ENCODE measurements at places on chromosomes 1 and 21.

DNA sequence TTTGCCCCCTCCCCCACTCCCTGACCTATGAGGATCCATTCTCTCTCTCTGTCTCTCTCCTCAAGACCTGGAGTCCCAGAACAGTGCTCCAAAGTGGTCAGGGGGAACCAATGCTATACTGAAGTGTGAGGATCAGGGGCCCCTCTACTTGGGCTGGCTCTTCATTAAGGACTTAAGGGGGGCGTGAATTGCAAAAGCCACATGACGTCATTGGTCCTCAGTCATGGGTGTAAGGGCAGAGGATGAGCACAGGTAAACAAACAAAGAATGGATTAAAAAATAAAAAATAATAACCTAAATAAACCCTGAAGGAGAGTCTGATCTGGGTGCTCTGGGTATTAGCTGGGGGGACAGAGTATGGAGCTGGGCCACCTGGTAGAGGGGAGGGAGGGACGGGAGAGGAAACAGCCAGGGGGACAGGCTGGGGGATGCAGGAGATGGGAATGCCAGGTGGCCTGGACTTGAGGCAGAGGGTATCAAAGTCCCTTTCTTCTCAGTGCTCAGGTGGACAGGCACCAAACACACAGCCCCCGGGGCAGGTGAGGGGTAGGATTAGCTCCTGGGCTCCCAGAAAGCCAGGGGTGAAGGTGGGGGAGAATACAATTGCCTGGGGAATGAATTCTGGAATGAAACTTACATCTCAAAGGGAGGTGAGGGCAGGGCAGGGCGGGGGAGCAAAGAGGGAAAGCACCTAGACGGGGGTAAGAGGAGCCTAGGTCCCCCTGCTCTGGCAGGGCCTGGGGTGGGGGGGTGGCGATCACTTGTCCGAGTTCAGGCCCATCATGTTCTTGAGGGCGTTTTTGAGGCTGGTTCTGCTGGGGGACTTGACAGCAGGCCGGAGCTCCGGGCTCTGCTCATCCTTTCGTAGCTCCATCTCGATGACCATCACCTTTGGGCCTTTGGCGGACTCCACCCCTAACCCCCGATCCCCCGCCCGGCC is 4.6 kb downstream of the MPZ start:
- DNase-seq: no peak

DNA sequence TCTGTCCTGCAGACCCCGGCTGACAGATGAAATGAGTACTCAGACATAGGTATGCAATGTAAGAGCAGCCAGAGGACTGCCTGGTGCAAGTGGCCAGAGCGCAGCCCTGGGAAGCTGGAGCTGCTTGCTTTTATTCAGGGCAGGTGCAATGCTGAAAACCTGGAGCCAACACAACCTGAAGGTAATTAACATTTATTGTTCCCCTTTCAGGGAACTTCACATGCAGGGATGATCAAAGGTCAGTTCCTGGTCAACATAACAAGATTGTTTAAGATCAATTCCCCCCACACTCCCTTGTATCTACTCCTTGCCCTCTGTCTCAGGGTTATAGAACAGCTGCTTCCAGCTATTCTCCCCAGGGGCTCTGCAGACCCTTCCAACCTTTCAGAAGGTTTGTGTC is 48.7 kb upstream of the PRELP start:
- DNase-seq: no peak

- peak; percentile 82 for DNase-seq
These were observed 66.6 kb downstream of the FAM163A start for GRCh38 chr1:179809506-179810366.

- no peak for DNase-seq
These were observed 375.7 kb upstream of the DAB1 start for GRCh38 chr1:57799490-57800115.

GRCh38 chr1:30930631-30931173 is 22.1 kb upstream of the SDC3 start:
- no peak for DNase-seq

GRCh38 chr1:153390938-153391710 is at the start of gene S100A8:
Gene S100A8 (minus strand): TSS chr1:153391073. CDS start chr1:153390535, 538 bp downstream.
- DNase-seq: peak; percentile 85

DNA sequence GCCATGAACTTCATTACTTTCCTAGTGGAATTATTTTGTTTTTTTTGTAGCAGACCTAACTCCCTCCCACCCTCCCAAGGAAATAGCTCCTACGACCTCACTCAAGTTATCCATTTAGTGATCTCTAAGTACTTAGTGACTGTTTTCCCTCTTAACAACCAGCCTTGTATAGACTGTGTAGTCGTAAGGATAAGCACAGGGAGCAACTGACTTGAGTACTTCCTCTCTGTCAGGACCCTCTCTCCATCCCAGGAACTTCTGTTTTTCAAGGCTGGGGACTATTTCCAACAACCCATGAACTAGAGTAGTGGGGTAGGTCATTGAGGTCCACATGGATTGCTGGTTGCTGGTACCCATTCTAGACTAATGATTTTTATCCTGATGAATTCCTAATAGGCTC is 1.9 kb downstream of the AGO1 start:
- DNase-seq: no peak

- no peak for DNase-seq
These were observed 543.5 kb downstream of the LMO4 start for GRCh38 chr1:87872189-87872588.

GRCh38 chr1:180233191-180234011 is 3.3 kb downstream of the LHX4 start:
- peak; percentile 24 for DNase-seq

DNA sequence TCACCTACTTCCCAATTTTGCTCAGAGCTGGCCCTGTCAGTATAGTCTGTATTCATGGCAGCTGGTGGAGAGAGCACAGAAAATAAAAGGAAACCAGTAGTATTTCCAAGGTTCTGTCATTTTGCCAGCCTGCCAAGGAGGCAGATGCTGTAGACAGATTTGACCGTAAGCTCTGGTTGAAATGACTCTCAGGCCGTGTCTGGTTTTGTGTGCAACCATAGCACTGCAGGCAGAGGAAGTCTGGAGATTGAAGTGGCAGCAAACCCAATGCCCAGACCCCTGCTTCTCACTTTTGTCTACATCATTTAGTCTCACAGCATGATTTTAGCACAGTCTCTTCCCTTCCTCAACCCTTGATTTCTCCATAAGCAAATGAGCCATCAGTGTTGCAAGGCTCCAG is 291.7 kb downstream of the PAPPA2 start:
- no peak for DNase-seq

GRCh38 chr1:159961636-159962035 is 7.6 kb upstream of the SLAMF9 start:
- DNase-seq: no peak

- DNase-seq: no peak
These were observed 22.9 kb downstream of the DDX20 start for GRCh38 chr1:111778541-111779051.

DNA sequence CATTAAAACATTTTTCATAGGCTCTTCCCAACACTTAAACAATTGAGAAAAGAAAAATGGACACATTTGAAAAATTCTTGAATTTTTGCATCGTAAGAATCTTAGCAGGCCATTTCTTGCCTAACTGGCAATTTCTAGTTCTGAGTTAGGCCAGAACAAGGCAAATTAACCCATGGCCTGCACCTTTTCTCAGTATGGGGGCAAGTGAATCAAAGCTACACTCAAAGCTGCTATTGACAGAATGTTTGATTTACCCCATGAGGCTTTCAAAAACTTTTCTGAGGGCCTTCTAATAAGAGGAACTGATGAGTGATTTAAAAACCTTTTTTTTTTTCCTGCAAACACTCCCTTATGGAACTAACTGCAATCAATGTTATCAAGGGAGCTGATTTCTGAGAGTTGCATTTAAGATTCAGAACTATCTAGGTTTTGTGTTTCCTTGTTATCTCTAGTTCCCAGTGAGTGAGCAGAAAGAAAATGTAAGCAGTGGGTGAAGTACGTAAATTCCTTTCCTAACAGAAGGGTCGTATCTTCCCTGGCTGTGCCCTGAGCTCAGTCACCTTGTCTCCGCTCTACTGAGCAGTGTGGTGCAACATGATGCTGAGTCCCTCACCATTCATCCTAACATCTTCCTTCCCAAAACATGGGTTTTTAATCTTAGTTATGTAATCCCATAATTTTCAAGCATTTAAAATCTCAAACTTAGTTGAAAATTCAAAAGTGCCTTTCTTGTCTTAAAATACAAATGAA is 353.7 kb downstream of the DPYD start:
- no peak for DNase-seq

DNA sequence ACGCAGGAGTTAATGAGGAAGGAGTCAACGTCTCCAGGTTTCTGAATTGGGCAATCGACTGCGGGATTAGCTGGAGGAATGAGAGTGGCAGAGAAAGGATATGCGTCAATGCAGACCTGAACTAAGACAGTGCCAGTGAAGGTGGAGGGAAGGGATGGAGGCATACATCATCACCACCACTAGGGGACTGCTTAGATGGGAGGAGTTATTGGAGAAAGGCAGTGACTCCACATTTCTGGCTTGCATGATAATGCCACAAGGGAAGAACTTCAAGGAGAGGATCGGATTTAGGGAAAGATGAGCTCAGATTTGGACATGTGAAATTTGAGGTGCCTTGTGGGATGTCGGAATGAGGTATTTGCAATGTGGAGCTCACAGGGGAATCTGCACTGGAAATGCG is 17.5 kb downstream of the VASH2 start:
- peak; percentile 29 for DNase-seq

DNA sequence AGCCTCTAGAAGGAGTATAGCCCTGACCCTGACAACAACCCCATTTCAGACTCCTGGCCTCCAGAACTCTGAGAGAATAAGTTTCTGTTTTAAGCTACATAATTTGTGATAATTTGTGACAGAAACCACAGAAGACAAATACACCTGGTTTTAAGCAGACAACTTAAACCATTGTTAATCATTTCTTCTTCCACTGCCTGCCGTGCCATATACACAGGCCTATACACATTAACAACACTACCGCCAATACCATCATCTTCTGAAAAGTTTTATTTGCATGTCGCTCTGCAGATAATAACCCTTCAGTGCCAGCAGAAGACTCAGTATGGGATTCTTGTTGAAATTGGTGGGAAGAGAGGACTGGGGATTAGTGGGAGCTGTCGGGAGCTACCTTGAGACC is 39.9 kb upstream of the KRTAP19-8 start:
- DNase-seq: no peak

GRCh38 chr1:75129660-75129982 is 4.6 kb upstream of the LHX8 start:
- no peak for DNase-seq

GRCh38 chr1:5834477-5835178 is 157.6 kb downstream of the NPHP4 start:
- no peak for DNase-seq

- DNase-seq: no peak
These were observed 37.1 kb downstream of the TMED5 start for GRCh38 chr1:93143136-93143535.

DNA sequence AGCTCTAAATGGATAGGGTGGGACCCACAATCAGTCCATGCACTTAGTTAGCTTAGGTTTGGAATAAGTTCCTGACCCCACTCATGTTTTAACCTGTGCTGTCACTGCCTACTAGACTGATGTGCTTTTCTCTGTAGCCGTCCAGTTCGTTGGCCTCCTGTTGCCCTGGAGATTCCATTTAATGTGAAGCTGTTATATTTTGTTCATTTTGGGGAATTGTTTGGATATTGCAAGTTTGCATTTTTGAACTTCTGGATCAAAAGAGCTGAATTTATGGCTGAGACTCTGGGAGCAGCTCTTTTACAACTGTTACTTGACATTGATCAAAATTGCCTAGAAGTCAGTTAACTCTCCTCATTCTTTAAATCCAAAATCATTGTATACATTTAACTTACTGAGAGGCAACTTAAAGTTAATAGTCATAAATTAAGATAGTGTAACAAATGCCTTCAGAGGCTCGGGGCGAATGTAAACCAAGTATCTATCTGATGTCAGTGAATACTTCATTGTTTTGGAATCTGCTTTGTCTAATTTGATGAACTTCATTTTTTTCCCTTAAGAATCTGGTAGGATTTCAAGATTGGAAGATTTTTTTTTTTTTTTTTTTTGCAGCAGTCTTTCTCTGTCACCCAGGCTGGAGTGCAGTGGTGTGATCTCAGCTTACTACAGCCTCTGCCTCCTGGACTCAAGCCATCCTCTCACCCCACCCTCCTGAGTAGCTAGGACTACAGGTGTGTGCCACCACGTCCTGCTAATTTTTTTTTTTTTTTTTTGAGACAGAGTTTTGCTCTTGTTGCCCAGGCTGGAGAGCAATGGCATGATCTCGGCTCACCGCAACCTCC is 38.1 kb downstream of the MIGA1 start:
- no peak for DNase-seq

DNA sequence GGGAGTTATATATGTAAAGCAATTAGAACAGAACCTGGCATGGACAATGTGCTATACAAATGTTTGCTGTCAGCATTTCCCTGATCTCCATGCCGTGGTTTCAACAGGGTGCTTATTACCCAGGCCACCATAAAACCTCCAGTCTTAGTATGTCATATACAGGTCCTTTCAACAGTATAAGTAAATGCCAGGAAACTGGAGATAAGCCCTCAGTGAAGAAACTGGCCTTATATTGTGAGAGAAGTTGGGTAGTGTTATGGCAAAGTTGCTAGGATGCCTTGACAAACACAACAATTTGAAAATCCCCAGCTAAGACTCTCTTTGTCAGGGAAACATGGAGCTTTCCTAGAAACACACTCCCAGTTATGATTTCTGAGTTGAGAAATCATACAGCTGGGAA is 850.2 kb upstream of the ADAMTS5 start:
- DNase-seq: no peak

GRCh38 chr21:44760376-44760775 is 41.2 kb downstream of the UBE2G2 start:
- no peak for DNase-seq

- DNase-seq: no peak
These were observed 172.8 kb downstream of the ACTL8 start for GRCh38 chr1:17927952-17928351.
